Kasumi-1 (cell line): ENCODE measurements at places on chromosomes 13 and 19.

GRCh38 chr13:26011996-26012821 is 39.6 kb downstream of the SHISA2 start:
- DNase-seq: no peak

- no peak for DNase-seq
These were observed 446.9 kb downstream of the COG6 start for GRCh38 chr13:40102360-40102727.

DNA sequence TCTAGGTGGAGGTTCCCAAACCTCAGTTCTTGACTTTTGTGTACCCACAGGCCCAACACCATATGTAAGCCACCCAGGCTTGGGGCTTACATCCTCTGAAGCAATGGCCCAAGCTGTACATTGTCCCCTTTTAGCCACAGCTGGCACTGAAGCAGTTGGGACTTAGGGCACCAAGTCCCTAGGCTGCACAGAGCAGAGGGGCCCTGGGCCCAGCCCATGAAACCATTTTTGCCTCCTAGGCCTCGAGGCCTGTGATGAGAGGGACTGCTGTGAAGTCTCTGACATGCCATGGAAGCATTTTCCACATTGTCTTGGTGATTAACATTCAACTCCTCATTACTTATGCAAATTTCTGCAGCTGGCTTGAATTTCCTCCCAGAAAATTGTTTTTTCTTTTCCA is 30.2 kb downstream of the ING1 start:
- DNase-seq: no peak

DNA sequence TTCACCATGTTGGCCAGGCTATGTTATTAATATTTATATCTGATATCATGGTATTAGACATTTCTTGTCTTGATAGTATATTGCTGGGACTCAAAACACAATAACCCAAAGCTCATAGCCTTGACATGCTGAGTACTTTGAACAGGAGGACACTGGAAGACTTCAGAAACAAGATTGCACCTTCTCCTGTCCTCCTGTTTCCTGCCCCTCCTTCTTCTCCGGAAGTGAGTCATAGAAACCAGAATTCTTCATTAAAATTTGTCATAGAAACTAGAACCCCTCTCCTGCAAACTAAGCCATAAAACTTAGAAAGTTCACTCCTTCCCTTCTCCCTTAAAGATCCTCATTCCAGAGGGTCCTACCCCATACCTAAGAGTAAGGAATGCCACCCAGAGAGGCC is 400.2 kb downstream of the SLITRK5 start:
- no peak for DNase-seq

- DNase-seq: no peak
These were observed at the start of gene BCAM for GRCh38 chr19:44808463-44809371. BCAM (plus strand) TSS chr19:44809103; CDS start chr19:44809125, 22 bp downstream.

GRCh38 chr13:97259798-97260714 is 37.9 kb downstream of the MBNL2 start:
- DNase-seq: no peak

GRCh38 chr19:46016426-46017094 is 6.3 kb downstream of the PGLYRP1 start:
- DNase-seq: peak; percentile 53

DNA sequence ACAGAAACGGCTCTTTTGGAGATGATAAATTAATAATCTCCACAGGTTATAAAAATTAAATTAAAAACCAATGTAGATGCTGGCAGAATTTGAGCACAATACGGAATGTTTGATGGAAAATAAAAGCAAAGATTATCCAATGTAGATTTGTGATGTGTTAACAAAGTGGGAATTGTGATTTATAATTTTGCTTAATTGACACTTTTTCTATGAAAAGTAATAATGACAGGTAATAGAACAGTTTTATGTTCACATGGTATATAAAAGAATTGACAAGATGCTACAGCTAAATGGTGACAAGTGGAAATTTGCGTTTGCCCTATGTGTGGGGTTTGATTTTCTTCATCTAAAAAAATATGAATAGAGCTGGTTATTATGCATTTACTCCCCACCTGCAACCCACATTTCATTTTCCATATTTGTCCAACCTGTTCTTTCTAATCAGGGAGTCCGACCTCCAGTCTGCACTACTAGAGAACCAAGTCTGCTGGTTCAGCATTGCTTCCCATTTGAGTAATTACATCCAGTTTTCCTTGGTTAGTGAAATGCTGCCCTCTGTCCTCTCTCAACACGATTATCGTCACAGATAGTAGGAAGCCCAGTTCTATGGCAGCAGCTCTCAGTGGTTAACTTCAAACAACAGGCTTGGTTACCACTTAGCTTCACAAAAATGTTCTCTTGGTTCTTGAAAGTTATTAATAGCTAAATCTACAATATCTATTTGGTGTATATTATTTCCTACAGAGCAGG is 61.4 kb upstream of the SLITRK1 start:
- no peak for DNase-seq

- DNase-seq: no peak
These were observed 139.2 kb downstream of the SLITRK5 start for GRCh38 chr13:87810391-87810801.

DNA sequence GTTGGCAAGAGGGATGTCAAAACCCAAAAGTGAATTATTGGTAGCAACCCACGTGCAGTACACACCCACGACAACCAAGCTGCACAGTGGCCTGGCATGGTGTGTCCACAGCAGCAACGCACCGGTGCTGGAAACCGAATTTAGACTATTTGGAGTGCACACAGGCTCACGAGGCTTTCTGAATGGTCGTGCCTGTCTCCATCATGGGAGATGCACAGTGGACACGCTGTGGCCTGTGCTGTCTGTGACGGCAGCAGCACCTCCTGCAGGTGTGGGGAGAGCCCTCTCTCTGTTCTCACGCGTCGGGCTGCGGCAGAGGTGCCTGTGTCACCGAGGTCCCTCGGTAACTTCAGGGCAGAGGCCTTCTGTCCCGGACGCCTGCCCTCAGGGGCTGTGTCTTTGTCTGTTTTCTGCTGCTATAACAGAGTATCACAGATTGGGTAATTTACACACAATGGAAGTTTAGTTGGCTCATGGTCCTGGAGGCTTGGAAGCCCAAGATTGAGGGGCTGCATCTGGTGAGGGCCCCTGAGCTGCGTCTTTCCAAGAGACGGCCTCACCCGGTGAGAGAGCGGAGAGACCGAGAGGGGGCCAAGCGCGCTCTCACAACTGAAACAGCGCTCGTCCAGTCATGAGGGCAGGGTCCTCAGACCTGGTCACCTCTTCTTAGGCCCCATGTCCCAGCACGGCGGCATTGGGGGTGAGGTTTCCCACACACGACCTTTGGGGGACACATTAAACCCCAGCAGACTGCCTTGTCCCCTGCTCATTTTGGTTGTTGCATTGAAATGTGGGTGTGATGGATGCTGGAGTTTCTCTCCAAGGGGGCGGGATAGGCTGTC is 9.1 kb upstream of the MCF2L start:
- DNase-seq: no peak

DNA sequence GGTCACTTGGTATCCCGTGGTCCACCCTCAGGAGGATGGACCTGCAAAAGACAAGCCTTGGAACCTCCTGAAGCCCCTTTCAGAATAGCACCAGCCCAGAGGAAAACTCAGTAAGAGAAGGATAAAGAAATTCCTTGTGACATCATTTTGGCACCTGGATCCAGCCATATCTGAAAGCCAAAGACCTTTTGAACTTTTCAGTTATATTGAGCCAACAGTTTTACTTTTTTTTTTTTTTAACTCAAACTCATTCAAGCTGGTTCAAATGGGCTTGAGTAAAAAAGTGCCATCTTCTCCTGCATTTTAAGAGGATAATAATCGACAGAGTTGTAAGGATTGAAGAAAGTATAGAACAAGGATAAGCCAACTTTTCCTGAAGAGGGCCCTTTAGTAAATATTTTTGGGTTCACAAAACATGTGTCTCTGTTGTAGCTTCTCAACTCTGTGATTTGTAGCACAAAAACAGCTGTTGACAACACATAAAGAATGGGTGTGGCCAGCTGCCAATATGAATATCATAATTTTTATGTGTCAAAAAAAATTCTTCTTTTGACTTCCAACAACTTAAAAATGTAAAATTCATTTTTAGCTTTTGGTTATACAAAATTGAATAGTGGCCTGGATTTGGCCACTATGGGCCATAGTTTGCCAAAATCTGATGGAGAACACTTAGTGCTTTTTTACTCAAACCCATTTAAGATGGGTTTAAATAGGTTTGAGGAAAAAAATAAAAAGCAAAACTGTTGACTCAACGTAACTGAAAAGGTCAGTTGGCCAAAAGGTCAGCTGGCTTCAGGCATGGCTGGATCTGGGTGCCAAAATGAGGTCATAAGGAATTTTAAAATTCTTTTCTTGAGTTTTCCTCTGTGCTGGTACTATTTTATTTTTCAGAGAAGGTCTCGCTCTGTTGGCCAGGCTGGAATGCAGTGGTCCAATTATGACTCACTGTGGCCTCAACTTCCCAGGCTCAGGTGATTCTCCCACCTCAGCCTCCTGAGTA is 50.7 kb downstream of the ACSBG2 start:
- DNase-seq: no peak

- no peak for DNase-seq
These were observed 845.3 kb upstream of the MIR17HG start for GRCh38 chr13:90502153-90502552.

DNA sequence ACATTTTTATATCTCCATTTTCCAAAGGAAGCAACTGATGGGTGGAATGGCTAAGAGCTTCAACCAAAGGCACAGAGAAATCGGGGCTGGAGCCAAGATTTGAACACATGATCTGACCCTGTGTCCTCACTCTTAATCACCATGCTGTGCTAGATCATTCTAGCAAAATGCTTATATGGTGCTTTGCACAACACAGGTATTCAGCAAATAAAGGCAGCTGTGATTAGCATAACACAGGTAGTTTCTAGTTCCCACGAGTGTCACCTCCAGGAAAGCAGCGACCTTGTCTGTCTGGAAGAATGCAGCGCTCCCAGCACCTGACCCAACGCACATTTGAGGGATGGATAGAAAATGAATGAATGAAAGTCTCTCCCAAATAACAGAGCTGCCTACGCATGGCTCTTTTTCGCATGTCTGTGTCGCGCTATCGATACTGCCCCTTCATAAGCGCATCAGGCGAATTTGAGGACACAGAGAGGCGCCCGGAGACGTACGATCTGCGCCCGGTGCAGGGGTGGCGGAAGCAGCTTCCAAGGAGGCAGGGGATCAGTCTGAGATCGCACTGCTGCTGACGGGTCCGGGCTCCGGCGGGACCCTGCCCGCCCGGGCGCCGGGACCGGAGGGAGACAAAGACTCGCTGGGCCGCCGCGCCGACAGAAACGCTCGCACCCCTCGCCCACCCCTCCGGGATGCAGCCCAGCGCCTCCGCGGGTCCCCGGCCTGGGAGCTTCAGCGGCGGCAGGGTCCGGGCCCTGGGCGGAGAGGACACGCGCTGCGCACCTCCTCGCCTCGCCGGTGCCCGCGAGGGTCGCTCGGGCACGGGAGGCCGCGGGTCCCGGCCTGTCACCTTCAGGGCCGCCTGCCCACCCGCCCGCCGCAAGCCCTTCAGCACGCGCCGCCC is 609 bp downstream of the EPS15L1 start:
- DNase-seq: peak; percentile 14

- no peak for DNase-seq
These were observed 4.4 kb downstream of the FFAR1 start for GRCh38 chr19:35352177-35352447.

DNA sequence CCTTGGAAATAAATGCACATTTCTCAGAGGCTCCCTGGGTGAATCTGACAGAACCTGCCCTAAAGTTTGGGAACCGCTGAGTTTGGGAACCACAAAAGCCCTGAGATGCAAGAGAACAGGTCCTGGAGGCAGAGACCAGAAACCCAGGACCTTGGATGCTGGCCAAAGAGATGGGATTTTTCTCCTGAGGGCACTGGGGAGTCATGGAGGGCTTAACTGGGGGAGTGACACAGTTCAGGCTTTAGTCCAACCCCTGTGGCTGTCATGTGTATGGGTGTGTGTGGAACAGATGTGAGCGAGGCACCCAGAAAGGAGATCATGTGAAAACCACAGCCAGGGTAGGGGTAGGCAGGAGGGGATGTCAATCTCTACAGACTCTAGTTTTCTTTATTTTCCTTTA is 3.9 kb upstream of the NCCRP1 start:
- no peak for DNase-seq

DNA sequence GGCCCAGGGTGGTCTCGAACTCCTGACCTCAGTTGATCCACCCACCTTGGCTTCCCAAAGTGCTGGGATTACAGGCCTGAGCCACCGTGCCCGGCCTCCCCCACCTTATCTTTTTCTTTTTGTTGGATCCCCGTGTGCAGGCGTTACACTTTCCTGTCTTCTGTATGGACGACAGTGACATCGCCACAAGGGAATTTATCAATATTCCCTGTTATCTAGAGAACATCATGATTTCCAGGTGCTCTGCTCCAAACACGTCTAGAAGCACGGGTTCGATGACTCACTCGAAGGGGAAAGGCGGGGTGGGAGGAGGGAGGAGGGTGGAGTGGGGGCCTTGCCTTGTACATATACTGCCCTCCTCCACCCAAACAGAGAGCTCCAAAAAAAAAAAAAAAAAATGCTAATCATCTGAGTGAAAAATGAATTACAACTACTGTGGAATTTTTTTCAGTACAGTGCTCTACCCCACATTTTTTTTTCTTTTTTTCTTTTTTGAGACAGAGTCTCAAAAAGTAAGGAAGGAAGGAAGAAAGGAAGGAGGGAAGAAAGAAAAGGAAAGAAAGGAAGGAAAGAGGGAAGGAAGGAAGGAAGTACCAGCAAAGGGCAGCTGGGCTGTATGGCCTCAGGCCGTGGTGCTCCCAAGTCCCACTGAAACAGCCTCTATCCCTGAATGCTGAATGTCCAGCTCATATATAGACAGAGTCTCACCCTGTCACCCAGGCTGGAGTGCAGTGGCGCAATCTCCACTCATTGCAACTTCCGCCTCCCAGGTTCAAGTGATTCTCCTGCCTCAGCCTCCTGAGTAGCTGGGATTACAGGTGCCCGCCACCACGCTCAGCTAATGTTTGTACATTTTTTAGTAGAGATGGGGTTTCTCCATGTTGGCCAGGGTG is 36.8 kb downstream of the INSR start:
- DNase-seq: no peak

- DNase-seq: peak; percentile 36
These were observed 53.8 kb downstream of the EPS15L1 start for GRCh38 chr19:16417660-16418596.

DNA sequence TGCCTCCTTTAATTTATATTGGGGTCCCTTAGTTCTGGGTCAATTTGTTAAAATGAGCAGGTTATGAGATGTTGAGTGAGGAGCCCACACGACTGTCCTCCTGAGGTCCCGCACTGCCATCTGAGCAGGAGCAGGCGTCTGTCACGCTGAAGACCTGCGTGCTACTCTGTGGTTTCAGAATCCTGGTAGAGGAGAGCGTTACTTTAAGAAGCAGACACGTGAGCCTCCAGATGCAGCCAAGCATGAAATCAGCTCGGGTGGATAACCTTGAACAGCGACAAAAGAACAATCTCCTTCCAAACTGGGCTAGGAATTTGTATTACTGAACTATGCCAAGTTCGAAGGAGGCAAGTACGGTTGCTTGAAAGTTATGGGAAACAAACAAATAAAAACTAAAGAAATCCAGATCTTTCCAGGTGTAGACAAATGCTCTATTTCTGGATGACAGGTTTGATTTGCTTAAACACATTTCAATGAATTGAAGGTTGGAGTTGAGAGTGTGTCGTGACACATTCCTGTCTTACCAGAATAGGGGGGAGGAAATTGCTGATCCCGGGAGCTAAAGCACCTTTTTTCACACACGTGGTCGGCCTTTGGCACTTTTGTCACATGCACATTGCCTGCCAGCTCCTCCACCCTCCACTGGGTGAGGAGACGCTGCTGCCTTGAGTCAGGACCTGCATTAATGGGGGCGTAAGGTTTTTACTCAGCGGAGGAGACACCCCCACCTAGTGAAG is 945.5 kb upstream of the SLC10A2 start:
- DNase-seq: no peak
